Esophagus mucosa (tissue), 1 donor: ENCODE measurements at places on chromosomes 7 and 10. TPM values are rescaled to one million over a fixed set of nuclear protein-coding genes. Genes with fewer than 3 reads are reported as not detected.
A peak's percentile ranks its signal among the peaks of the same experiment; 100 is the strongest.

GPC2 gene
- 0.20 TPM for total RNA-seq

DNA sequence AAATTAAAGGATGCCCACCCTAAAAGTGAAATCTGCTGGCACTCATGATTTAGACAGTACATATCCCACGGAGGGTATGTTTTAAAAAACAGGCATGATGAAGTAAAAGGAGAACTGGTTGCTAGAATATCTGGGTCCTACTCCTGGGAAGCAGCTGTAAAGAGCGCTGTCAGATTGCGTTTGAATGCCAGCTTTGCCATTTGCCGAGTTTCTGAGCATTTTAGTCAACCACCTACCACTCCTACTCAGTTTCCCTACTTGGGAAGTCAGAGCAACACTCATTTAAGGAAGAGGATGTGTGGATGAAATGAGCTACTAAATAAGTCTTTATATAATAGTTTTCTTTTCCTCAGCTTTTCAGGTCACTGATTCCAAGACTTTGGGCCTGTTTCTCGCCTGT is 1.1 kb upstream of the UMAD1 start:
- no peak for ATAC-seq

PRKG1 gene
- total RNA-seq = 0.80 TPM

LHPP gene
- total RNA-seq = 23.2 TPM

CARD11 gene
- total RNA-seq = 0.80 TPM

GRCh38 chr10:10855151-10855581 is 162.5 kb upstream of the CELF2 start:
- ATAC-seq = no peak

SEMA3D gene
- total RNA-seq = 0.16 TPM

CDC14C gene
- total RNA-seq = not detected

AGAP3 gene
- 76.1 TPM for total RNA-seq

DNA sequence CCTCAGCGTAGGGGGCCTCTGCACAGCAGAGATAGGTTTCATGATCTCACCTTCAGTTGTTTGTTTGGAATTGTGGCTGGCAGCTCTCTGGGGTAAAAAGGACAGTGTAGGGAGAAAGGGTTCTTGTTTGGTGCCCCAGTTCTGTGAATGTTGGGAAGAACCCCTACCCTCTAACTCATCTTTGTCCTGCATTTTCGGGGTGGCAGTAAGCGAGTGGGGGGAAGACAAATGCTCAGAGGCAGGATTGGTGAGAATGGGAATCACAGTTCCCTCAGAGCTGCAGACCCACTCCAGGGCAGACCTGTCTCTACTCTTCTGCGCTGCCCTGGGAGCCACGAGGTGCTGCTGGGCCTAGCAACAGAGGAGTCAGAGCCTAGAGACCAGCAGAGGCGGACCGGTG is 1.8 kb upstream of the LBX1 start:
- no peak for ATAC-seq

CDHR1 gene
- 29.0 TPM for total RNA-seq

GRCh38 chr7:117552660-117553059 is 72.8 kb downstream of the CFTR start:
- ATAC-seq = no peak

GRCh38 chr10:418894-419293 is 270.6 kb downstream of the DIP2C start:
- ATAC-seq = no peak

- no peak for ATAC-seq
Observed at GRCh38 chr10:87578160-87578841, 73.6 kb downstream of the MINPP1 start.

RBM48 gene
- total RNA-seq = 5.8 TPM

KIAA1217 gene
- total RNA-seq = 69.4 TPM

CFAP69 gene
- 1.1 TPM for total RNA-seq

TMEM72 gene
- total RNA-seq = not detected

DNA sequence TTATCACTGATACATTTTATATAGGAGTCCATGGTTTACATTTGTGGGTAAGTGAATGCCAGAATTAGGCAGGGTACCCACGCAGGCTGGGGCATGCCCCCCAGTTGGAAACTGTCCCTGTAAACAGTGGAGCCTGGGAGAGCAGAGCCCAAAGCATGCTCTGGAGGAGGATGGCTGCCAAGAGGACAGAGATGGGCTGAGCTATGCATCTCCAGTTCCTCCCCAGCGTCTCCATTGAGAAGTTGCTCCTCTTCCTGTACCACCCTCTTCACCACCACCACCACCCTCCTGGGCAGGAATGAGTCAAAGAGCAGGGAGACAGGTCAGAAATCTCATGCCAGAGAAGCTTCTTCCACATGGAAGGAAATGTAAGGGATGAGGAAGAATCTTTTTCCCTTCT is 67.7 kb upstream of the KMT2E start:
- ATAC-seq = peak; percentile 15

- ATAC-seq = no peak
Observed at GRCh38 chr7:116772926-116773749, 89.2 kb upstream of the CAPZA2 start.

KCP gene
- 1.8 TPM for total RNA-seq

DNA sequence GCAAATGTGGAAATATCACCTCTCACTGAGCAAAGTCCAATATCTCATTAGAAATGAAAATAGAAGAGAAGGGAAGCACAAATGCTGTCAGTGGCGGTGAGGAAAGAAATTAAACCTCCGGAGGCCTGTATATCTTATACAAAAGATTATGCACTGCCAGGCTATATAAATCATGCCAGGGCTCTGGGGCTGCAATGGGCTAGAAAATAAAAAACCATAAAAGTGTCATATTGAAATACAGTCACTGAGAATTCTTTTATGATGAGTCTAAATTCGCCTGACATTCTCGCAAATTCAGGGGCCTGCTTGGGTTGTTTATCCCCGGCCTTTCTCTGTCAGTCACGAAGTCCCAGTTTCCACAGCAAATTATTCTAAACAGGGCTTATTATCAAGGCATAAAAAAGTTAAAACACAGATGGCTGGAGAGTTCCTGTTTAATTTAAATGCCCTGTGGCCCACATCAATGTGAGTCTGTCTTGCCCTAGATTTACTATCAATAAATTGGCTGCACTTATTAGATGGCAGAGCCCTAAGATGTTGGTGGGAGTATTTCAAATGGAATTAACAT is 193.8 kb downstream of the SNX10 start:
- no peak for ATAC-seq

ACBD7 gene
- total RNA-seq = 0.32 TPM
